ENCODE measurements at places on chromosomes 2 and 18. TPM values are rescaled to one million over a fixed set of nuclear protein-coding genes. Genes with fewer than 3 reads are reported as not detected.

LOXHD1 gene
- not detected for total RNA-seq

DNA sequence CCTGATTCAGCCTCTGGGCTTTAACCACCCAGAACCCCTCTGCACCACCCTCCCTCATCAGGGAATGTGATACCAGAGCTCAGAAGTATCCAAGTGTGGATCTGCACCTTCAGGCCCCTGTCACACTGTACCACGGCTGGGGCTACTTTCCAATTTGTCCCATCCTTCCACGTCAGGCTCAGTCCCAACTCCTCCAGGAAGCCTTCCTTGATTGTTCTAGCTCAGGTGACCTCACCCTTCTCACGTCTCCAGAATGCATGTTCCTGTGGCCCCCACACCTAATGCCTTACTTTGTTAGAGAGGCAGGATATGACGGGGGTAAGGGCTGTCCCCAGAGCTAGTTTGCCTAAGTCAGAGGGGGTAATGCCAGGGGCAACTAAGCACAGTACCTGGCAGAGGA is 134.3 kb downstream of the TFCP2L1 start:
- no peak for DNase-seq

- DNase-seq, result no peak
Measured at GRCh38 chr2:130288467-130289403, 54.0 kb upstream of the IMP4 start.

GRCh38 chr2:95052804-95053479 is 27.4 kb downstream of the MAL start:
- DNase-seq, result no peak
